ENCODE measurements at places on chromosomes 2 and 18. TPM values are rescaled to one million over a fixed set of nuclear protein-coding genes. Genes with fewer than 3 reads are reported as not detected.
A peak's percentile ranks its signal among the peaks of the same experiment; 100 is the strongest.

DNA sequence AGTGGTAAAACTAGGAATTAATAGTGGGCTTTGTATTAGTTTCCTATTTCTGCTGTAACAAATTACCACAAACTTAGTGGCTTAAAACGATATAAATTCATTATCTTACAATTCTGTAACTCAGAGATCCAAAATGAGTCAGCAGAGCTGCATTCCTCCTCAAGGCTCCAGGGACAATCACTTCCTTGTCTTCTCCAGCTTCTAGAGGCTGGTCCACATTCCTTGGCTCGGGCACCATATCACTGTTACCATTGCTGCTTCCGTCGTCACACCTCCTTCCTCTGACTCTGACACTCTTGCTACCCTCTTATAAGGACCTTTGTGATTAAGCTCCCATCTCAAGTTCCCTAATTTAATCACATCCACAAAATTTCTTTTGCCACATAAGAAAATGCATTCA is 567.8 kb upstream of the KLHL29 start:
- H3K27ac ChIP-seq, result no peak overlapping the region
- no peak for DNase-seq
- no peaks in the 10 kb centered on the region for H3K4me1 ChIP-seq
- H3K27me3 ChIP-seq, result no peaks in the 10 kb centered on the region
- no peaks in the 10 kb centered on the region for H3K36me3 ChIP-seq

Gene BOLL
- not detected for total RNA-seq

GRCh38 chr2:143150287-143150686 is 21.1 kb downstream of the ARHGAP15 start:
- no peaks in the 10 kb centered on the region for H3K36me3 ChIP-seq
- no peak overlapping the region for H3K4me3 ChIP-seq
- peak overlapping the region; percentile 53 for H3K27ac ChIP-seq
- peaks cover 41% of the 10 kb centered on the region for H3K4me1 ChIP-seq
- no peaks in the 10 kb centered on the region for H3K27me3 ChIP-seq

- H3K27me3 ChIP-seq, result no peaks in the 10 kb centered on the region
- no peak overlapping the region for H3K27ac ChIP-seq
- no peaks in the 10 kb centered on the region for H3K36me3 ChIP-seq
- no peak for DNase-seq
Observed at GRCh38 chr2:144470816-144471215, 49.1 kb downstream of the ZEB2 start.

Gene DOCK10
- 266 TPM for total RNA-seq

DNA sequence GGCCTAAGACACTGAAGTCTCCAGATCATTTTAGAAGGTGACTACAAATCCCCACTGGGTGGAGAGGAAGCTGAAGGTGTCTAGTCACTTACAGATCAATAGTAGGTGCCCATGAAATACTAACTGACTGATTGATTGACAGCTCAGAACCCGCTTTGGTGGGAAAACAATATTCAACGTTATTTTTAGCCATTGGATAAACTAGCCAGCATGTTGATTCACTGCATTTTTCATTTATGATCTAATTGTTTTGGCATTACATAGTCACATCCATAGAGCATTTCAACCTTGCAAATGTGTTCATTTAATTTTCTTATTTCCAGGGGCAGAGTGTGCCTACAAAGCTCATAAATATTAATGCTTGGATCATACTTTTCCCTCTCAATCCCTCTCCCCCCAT is 162.3 kb downstream of the MREG start:
- no peaks in the 10 kb centered on the region for H3K4me1 ChIP-seq
- H3K27ac ChIP-seq, result no peak overlapping the region
- no peaks in the 10 kb centered on the region for H3K36me3 ChIP-seq
- H3K27me3 ChIP-seq, result no peaks in the 10 kb centered on the region
- DNase-seq, result no peak
- H3K4me3 ChIP-seq, result no peak overlapping the region

DNA sequence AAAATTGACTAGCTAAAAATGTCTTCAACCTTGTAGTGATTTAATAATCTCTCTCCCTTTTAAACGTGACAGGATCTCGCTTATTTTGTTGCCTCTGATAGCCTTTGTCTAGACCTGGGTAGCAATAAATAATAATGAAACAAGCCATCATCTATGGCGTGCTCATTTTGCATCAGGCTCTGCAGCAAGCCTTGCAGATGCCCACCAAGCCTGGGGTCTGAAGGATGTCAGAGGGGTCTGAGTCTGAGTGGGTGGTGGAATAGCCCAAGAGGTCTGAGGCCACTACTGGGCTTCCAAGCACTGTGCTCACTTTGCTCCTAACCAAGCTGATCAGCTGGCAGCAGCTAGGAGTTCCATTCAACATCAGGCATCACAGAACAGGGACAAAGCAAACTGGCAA is 109.4 kb downstream of the GYPC start:
- no peak overlapping the region for H3K27ac ChIP-seq
- peaks cover 5% of the 10 kb centered on the region for H3K27me3 ChIP-seq
- H3K4me3 ChIP-seq, result no peak overlapping the region
- peaks cover 45% of the 10 kb centered on the region for H3K4me1 ChIP-seq
- no peaks in the 10 kb centered on the region for H3K36me3 ChIP-seq

Gene GAREM2
- total RNA-seq, result 9.1 TPM

DNA sequence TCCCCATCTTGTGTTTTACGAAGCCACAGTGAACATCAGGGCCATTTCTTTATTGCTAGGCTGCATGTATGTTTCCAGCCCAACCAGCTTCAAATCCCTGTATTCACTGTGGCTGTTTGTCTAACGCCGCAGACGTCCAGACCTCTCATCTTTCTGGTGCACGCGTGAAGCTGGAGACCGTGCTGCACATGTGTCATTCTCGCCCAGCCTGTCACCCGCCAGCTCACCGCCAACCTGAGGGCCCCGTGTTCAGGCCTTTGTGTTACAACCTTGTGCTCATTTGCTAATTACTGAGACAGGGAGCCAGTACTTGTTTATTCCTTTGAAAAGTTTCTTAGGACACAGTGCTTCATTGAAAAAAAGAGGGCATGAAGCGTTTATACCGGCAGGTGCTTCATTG is 21.4 kb downstream of the SALL3 start:
- no peak overlapping the region for H3K27ac ChIP-seq
- H3K36me3 ChIP-seq, result no peaks in the 10 kb centered on the region
- H3K27me3 ChIP-seq, result no peaks in the 10 kb centered on the region
- H3K4me1 ChIP-seq, result no peaks in the 10 kb centered on the region
- DNase-seq, result no peak
- no peak overlapping the region for H3K4me3 ChIP-seq

GRCh38 chr18:9153256-9153655 is 16.7 kb downstream of the ANKRD12 start:
- DNase-seq, result no peak
- peaks cover 24% of the 10 kb centered on the region for H3K4me1 ChIP-seq
- no peaks in the 10 kb centered on the region for H3K36me3 ChIP-seq
- H3K4me3 ChIP-seq, result no peak overlapping the region

Gene HRH4
- total RNA-seq, result 0.63 TPM

GRCh38 chr2:145801210-145801609 is 1281.3 kb upstream of the ZEB2 start:
- DNase-seq, result no peak
- H3K36me3 ChIP-seq, result no peaks in the 10 kb centered on the region
- no peaks in the 10 kb centered on the region for H3K27me3 ChIP-seq
- no peak overlapping the region for H3K4me3 ChIP-seq
